ENCODE measurements at places on chromosomes 12 and 14.

- DNase-seq, result no peak
These were observed 22.3 kb downstream of the RPGRIP1 start for GRCh38 chr14:21302013-21302835.

DNA sequence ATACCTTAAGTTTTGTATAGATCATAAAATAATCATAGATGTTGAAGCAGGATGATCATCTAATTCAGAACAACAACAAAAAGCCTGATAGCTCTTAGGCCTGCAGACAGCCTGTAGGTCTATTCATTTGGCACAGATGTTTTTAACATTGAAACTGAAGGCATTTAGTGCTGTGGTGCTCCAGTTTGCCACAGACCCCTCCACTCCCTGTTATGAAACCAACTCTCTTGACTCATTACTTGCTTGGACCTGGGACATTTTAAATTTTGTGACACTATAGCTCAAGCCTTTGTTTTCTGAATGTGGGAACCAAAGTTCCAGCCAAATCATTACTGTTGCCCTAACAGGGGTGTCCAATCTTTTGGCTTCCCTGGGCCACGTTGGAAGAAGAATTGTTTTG, 9.1 kb downstream of the PRKCH start:
- no peak for DNase-seq

- DNase-seq, result no peak
These were observed 39.6 kb upstream of the YY1 start for GRCh38 chr14:100199240-100199860.

GRCh38 chr14:22980672-22981089, 1.7 kb downstream of the AJUBA start:
- DNase-seq, result no peak

DNA sequence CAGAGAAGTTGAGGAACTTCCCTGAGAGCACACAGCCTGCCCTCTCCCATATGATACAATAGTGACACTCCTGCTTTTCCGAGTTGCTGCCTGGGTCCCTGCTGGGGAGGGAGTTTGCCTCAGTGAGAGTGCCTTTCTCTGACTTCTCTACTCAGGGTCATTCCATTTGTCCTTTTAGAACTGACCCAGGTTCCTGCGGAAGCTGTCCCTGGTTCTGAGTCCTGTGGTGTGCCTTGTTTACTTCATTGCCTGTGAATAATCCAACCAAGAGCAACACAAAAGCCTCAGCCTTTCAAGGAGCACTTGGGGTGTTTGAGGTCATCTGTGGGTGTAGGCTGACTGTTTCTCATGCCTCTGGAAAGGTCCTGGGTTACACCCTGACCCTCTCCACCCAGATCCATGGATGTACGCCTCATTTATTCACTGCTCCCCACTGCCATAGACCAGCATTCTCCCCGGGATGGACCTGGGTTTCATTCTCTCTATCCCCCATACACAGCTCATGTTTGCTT, 13.6 kb downstream of the SERPINA1 start:
- DNase-seq, result no peak

GRCh38 chr12:120238839-120239445, 26.6 kb downstream of the PXN start:
- no peak for DNase-seq

- DNase-seq, result no peak
These were observed 50.9 kb downstream of the FOXN4 start for GRCh38 chr12:109258201-109258600.

GRCh38 chr12:104011253-104011652, 38.7 kb downstream of the GLT8D2 start:
- no peak for DNase-seq

GRCh38 chr12:25320123-25321006, 69.6 kb upstream of the KRAS start:
- no peak for DNase-seq

GRCh38 chr12:67910360-67911274, 78.6 kb upstream of the IFNG-AS1 start:
- DNase-seq, result no peak

DNA sequence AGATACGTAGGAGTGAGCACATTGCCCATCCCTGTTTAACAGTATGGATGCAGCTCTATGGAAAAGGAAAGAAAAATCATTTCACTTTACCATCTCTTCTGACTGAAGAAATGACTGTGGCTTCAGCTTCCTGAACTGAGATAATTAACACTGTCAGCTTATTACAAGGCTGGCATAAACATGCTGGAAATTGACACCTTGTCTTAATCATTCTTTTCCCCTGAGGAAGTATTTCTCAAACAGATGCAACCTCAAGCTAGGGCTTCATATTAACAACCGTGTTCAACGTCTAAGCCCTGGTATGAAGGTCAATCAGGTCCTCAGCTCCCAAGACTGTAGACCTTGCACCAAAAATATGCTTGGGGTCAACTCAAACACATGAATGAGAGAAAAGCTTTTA, 25.0 kb downstream of the RERG start:
- DNase-seq, result no peak

DNA sequence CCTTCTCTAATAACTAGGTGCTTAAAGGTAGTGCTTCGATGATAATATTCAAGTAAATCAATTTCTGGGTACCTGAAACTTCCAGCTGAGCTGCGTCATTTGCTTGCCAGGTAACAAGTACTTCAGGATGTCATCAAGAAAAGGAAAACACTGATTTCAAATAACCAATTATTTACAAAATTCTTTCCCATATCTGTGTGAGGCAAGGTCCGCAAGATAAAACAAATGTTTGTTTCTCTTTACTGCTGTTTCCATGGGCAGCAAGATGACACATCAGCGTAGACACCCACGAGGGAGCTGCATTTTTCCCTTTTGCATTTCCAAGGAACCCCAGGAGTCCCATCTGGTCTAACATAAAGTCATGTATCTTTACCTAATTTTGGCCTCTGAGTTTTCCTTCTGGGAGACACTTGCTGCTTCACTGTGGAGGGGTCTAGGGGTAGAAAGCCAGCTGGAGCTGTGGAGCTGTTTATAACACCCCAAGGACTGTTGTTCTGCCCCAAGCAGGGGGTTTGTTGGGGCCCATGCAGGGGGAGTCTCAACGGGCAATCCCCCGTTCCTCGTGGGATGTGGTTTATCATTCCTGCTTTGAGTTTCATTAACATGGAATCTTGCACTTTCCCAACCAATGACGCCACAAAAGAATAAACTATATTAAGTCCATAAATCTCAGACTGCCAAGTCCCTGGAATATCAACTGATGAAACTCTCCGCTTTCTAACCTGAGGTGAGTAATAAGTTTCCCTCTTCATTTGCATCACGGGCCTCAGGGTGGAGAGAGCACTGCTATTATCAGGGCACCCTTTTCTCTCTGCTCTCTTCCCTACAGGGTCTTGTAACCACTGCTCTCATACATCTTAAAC, 112.8 kb upstream of the PELI2 start:
- no peak for DNase-seq

DNA sequence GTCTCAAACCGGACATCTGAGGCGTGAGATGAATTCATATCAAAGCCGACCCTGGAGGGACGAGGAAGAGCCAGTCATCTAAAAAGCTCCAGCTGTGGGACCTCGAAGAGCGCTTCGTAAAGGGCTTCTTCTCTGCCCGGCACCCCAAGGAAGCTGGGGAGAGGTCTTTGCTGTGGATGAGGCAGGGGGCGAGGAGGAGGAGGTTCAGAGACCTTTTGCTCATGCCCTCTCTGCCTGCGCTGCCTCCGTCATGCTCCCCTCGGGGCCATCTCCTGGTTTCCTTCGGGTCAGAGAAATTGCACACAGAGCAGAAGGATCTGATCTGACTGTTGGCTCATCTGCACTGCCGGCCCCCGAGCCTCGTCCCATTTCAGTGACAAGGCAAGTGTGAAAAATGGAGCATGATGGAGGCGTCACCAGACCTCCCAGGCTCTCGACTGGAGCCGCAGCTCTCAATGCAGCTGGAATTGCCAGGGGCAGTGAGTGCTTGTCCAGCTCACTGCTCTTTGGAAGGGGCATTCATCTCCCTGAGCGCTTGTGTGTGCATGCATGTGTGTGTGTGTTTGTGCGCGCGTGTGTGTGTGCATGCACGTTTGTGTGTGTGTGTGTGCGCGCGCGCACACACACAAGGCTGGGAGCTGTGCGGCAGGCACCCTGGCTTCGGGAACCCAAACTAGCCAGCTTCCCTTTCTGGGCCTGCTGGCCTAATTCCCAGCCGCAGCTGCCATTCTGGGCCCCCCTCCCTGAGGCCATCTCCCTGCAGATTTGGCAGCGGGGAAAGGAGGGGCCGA, 9.2 kb downstream of the CABP1 start:
- DNase-seq, result no peak

DNA sequence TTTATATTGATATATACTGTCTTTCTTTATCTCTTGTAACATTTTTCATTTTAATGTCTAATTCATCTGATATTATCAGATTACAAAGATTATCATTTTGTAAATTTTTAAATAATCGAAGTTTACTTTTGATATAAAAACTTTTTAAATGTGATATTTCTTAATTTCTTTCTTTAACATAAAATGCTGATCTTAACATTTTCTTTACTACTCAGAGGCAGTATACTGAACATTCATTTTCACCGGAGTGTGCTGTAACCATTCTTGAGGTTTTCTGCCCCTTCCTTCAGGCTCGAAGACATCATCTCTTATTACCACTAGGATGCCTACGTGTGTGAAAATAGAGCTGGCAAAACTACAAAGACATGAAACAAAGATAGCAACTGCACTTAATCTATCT, 186.9 kb downstream of the DIO2 start:
- no peak for DNase-seq

- DNase-seq, result no peak
These were observed 1.5 kb downstream of the TCL1A start for GRCh38 chr14:95712398-95712797.

DNA sequence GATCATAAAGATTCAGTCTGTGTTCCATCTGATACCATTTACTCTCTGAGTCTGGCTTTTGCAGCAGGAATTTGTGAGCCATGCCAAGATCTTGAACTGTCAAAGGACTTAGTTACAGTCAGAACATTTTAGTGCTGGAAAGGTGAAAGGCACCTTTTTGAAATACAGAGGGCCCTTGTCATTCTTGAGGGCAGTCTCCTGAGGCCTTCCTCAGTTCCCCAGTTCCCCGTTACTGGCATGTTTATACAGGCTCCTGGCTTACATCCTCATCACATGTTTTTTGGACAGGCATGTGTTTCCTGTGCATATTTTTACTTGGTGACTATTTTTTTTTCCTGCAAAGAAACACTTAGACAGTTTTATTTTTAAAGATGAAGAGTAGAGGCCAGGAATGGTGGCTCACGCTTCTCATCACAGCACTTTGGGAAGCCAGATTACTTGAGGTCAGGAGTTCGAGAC, 21.0 kb downstream of the CFAP54 start:
- DNase-seq, result no peak

GRCh38 chr12:45281994-45282393, 66.1 kb downstream of the ANO6 start:
- DNase-seq, result no peak

DNA sequence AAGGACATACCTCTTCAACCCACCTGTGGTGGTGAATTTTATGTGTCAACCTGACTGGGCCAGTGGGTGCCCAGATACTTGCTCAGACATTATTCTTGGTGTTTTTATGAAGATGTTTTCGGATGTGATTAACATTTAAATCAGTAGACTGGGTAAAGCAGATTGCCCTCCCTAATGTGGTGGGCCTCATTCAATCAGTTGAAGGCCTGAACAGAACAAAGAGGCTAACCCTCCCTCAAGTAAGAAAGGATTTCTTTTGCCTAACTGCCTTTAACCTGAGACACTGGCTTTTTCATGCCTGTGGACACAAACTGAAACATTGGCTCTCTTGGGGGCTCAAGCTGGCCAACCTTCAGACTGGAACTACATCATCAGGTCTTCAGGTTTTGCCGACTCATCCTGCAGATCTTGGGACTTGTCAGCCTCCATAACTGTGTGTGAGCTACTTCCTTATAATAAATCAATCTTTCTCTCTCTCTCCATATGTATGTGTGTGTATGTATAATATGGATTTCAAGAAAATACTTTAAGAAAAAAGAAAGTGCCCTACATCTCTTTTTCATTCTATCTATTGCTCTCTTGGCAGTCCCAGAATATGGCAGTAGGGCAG, 39.4 kb downstream of the RTN1 start:
- no peak for DNase-seq

DNA sequence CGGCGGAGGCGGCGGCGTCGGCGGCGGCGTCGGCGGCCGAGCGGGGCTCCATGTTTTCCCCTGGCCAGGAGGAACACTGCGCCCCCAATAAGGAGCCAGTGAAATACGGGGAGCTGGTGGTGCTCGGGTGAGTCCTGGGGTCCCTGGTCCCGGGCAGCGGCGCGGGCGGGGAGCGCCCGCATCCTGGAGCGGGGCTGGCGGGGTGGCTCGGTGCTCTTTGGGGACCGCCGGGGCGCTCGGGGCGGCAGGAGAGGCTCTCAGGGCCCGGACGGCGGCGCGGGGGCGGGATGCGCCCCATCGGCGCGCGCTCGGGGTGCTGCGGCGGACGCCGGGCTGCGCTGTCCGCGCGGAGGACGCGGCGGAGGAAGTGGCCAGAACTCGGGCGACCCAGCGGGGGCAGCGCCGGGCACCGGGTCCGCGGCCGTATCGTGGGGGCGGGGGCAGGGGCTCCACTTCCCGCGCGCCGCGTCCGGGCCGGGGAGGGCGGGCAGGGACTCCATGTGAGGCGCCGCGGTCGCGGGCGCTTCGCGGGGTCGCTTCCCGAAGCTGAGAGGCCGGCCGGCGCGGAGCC, 485 bp downstream of the PELI2 start:
- DNase-seq, result no peak

GRCh38 chr14:74289801-74290200, 12.9 kb downstream of the ABCD4 start:
- no peak for DNase-seq

DNA sequence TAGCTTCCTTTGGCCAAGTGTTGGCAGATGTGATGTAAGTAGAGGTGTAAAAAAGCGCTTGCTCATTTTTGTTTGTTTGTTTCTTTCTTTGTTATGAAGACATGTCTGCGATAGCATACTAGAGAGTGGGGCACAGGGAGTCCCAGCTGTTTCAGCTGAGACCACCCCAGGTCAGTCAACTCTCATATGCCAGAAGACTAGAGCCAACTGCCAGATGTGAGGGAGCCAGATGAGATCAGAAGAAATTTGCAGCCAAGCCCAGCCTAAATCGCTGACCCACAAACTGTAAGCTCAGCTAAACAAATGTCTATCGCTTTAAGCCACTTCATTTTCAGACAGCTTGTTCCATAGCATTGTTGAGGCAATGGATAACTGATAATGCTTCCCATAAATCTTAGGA, 397.1 kb downstream of the APAF1 start:
- DNase-seq, result no peak

DNA sequence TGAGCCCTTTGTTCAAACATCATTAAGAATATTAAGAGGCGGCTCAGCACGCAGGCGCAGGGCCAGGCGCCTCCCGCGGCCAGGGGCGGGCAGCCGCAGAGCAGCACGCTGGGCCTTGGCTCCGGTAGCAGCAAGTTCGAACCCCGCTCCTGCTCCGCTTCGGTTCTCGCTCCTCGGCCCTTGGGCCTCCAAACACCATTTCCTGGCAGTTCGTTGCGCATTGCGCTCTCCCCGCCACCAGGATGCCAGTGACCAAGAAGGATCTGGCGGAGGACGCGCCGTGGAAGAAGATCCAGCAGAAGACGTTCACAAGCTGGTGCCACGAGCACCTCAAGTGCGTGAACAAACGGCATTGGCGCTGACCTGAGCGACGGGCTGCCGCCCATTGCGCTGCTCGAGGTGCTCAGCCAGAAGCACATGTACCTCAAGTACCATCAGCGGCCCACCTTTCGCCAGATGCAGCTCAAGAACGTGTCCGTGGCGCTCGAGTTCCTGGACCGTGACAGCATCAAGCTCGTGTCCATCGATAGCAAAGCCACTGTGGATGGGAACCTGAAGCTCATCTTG, 6.9 kb upstream of the ACVRL1 start:
- no peak for DNase-seq

GRCh38 chr12:132966676-132967415, 10.7 kb upstream of the ZNF605 start:
- DNase-seq, result no peak
